ENCODE measurements at places on chromosomes 3 and 15. TPM values are rescaled to one million over a fixed set of nuclear protein-coding genes. Genes with fewer than 3 reads are reported as not detected.

DNA sequence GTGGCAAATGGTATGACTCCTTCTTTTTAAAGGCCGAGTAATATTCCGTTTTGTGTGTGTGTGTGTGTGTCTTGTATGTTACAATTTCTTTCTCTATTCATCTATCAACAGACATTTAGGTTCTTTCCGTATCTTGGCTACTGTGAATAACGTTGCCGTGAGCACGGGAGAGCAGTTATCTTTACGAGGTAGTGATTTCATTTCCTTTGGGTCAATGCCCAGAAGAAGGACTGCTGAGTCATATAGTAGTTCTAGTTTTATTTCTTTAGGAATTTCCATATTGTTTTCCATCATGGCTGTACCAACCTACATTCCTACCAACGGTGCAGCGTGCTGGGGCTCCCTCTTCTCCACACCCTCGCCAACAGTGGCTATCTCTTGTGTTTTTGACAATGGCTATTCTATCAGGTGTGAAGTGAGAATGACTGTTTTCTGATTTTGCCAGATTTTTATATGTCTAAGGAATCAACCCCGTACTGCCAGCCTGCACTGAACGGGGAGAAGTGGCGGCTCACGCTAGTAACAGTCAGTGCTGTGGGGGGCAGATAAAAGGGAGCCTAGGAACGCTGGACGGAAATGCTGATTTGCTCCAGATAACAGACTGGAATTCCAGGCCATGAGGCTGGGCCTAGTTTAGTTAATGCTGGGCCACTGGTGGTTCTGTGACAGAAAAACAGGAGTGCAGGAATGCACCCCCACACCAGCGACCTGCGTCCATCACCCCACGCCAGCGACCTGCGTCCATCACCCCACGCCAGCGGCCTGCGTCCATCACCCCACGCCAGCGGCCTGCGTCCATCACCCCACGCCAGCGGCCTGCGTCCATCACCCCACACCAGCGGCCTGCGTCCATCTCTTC lies 168.1 kb downstream of the XXYLT1 start:
- peak; percentile 66 for DNase-seq

- DNase-seq, result peak; percentile 46
Observed at GRCh38 chr15:74958908-74959585, 2.5 kb upstream of the RPP25 start.

- no peak for DNase-seq
Observed at GRCh38 chr3:158918451-158918850, 116.6 kb downstream of the MFSD1 start.

DNA sequence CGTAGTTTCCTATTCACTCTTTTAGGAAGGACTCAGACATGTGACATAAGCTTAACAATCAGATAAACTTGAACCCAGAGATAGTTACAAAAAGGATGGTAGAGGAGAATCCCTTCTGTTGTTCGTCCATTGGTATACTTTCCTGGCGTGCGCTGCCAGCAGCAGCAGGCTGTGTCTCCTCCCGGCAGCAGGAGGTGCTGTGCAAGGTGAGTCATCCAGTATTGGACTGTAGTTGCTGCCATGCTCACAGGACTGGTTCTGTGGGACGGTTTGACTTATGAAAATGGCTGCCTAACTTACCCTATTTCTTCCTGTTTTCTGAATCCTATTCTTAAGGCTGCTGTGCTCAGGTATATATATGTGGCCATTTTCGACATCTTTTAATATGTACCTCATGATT lies 253.4 kb upstream of the LRRC3B start:
- no peak for DNase-seq

DNA sequence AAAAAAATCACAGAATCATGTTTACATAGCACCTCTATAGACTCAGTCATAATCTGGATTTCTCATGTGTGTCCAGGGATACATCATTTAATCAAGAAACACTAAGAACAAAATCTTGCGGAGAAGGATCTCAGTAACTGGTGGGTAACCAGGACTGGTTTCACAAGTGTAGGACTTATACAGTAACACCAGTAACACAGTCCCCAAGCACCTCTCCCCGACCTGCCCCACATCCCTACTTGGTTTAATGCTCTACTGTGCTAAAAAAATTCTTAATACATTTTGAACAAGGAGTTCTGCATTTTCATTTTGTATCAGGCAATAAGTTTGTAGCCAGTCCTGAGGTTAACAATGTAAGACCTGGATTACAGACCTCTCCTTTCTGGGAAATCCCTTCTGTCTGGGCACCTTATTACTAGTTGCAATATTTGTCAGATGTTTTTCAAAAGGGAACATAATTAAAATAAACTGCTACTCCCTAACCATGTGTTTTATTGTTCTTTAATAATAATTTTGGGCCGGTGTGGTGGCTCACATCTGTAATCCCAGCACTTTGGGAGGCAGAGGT lies 57.6 kb upstream of the BBX start:
- DNase-seq, result no peak

- DNase-seq, result no peak
Observed at GRCh38 chr3:38782148-38782547, 33.9 kb downstream of the SCN10A start.

- DNase-seq, result no peak
Observed at GRCh38 chr3:15385901-15386653, 41.3 kb downstream of the METTL6 start.

GRCh38 chr3:155643581-155644165 lies 101.2 kb downstream of the PLCH1 start:
- DNase-seq, result no peak

DNA sequence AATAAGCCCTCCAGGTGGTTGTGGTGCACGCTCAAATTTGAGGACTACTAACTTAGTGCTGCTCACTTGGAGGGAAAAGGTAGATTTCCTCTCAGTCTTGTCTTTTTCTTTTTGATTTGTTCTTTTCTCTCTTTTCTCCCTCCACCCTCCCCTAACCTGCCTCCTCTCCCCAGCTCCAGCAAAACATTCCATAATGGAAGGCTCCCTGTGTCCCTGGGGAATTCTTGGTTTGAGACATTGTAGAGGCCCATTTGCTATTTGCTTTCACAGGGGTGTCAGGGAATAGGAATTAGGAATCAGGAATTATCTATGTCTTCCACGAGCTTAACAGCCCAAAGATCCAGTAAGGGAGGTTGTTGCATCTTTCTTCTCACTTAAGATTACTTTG lies 136.8 kb upstream of the UMPS start:
- DNase-seq, result no peak

DNA sequence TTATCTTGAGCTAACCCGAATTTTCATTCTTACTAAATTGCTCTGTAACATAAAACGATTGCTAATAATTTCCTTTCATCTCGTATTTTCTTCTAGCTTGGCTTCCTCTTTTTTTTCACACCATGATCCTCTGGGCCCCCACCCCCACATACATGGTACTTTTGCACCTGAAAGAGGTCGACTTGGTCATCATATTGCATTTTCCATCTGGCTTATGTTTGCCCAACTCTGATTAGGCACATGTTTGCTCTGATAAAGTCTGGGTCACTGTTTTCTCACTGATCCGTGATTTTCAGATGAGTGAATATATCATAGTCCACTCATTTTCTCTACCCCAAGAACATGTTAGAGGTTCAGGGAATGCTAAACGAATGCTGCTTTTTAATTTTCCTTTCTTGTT lies 49.5 kb downstream of the ARRDC4 start:
- no peak for DNase-seq

Gene PRICKLE2
- total RNA-seq, result 58.3 TPM

Gene TM6SF1
- total RNA-seq, result not detected

Gene POLR2M
- 243 TPM for total RNA-seq

Gene ZNF501
- total RNA-seq, result 2.8 TPM

Data from stomach (tissue), 19 donors.